ENCODE measurements at places on chromosomes 12 and 14.

- peak; percentile 35 for DNase-seq
Measured at GRCh38 chr12:26118308-26118707, 6.5 kb downstream of the BHLHE41 start.

DNA sequence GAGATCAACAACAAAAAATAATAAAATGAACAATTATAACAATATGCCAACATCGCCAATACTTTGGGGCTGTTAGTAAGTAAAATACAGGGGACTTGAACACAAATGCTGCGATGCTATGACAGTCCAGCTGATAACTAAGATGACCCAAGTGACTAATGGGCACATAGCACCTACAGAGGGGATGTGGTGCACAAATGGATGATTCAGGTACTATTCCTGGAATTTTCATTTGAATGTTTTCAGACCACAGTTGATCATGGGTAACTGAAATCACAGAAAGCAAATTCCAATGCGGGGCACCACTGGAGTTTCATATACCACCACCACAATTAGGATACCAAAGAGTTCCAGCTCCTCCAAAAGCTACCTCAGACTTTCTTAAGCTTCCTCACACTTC, 82.9 kb downstream of the RCOR1 start:
- DNase-seq = no peak

DNA sequence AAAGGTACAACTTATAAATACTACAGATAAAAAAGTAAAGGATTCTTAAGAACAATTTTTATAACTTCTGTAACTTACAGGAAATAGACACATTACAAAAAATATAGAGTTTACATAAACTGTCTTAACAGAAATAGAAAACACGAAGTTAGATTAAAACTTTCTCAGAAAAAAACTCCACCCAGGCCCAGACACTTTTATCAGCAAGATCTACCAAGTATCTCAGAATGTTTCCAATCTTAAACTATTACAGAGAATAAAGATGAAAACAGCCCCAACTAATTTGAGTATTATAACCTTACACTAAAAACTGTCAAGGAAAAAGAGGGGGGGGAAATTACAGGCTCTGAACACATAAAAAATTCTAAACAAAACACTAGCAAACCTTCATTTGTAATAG, 8.2 kb downstream of the ZFC3H1 start:
- no peak for DNase-seq

GRCh38 chr12:54239620-54240019, 40.3 kb downstream of the CBX5 start:
- DNase-seq = no peak

GRCh38 chr14:34135492-34135891, 184.6 kb upstream of the EGLN3 start:
- no peak for DNase-seq

DNA sequence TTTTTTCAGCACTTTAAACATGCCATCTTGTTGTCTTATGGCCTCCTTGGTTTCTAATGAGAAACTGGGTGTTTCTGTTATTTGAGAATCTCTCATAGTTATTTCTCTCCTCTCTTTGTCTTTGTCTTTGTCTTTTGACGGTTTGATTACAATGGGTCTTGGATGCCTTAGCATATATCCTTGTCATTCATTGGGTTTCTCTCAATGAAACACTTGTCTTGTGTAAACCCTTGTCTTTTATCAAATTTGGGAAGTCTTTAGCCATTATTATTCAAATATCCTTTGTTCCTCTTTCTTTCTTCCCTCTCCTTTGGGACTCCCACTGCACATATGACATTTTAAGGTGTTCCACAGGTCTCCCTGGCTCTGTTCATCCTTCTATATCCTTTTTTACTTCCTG, 373.5 kb upstream of the TBX3 start:
- DNase-seq = no peak

- DNase-seq = no peak
Measured at GRCh38 chr12:3315201-3315661, 175.8 kb upstream of the PRMT8 start.

- DNase-seq = no peak
Measured at GRCh38 chr14:96351986-96352385, 11.2 kb downstream of the ATG2B start.

- no peak for DNase-seq
Measured at GRCh38 chr12:49627752-49628360, 4.5 kb downstream of the PRPF40B start.

DNA sequence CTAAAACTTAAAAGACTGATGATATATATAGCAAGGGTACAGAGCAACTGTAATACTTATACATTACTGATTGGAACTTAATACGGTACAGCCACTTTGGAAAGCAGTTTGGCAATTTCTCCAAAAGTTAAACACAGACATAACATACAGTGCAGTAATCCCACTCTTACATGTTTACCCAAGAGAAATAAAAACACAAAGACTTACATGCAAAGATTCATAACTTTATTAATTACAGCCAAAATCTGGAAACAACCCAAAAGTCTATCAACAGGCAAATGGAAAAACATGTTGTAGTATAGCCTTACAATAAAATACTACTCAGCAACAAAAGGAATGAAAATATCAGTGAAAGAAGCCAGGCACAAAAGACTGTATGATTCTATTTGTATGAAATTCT, 84.6 kb downstream of the GARIN6 start:
- DNase-seq = no peak

DNA sequence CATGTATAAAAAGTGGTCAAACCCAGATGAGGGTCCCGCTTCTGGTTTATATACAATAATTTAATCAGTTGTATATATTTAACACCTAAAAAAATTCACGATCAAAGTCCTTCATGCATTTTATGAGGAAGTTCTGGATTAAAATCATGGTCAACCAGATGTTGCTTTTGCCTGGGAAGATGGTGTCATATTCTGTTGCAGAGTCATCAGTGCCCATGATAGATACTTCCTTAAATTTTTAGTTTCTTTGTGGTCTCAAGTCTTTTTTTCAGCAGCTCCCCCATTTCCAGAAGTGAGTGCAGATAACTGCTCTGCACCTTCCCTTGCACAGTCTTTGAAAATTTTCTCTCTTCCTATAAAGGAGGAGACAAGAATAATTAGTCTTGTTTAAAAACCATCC, 16.1 kb downstream of the ERP29 start:
- DNase-seq = no peak

DNA sequence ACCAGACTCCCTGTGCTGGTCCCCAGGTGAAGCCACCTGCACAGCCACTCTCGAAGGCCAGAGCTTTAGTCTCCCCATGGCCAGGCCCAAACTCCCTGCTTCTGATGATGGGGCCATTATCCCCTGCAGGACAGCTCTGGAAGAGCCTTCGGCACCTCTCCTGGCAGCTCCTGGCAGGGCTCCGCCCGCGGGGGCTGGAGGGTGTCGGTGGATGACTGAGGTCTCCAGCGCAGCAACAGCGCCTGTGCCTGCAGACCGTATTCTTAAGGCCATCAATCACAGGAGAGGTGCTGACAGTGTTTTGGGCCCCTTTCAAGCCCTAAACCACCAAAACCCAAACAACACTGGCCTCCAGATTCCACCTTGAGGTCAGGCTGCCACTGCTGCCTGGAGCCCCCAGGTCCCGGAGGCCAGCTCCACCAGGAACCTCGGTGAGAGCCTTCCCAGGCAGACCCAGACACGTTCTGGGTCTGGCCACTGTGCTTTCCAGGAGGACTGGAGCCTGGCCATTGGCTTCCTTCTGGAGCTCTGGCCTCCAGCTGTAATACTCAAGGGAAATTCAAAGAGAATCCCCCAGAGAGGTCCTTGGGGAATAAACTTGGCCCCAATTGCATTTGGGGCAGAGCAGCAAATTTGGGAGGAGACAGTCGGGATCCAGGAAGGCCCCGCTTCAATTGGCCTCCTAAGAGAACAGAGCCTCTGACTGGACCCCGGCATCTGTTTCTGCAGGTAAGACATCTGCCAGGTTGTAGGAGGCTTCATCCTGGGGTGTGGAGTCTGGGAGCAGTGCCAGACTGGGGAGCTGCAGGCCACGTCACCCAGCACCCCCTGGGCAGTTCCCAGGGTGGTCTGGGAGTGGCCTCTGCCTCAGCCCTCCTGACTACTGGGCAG, 210.6 kb upstream of the RTL1 start:
- no peak for DNase-seq

- DNase-seq = no peak
Measured at GRCh38 chr14:36784541-36784940, 122.9 kb downstream of the PAX9 start.

- no peak for DNase-seq
Measured at GRCh38 chr12:85393606-85394005, 113.6 kb downstream of the ALX1 start.

Measured in midbrain (tissue), 1 donor.